Stimulated activated CD4-positive, alpha-beta T cell treated with anti-CD3 and anti-CD28 coated beads, Interleukin-1b, Interleukin-23, amount 100 ng/mL, for 1 hour (primary cell): ENCODE measurements at places on chromosomes 7 and 10.

- DNase-seq, result no peak
Measured at GRCh38 chr10:74827045-74827441, 643 bp downstream of the KAT6B start.

GRCh38 chr10:16828701-16829175 is 11.5 kb upstream of the RSU1 start:
- DNase-seq, result no peak

GRCh38 chr7:65254061-65254460 is 119.6 kb upstream of the ZNF92 start:
- no peak for DNase-seq

GRCh38 chr7:130887182-130887956 is 153.4 kb upstream of the KLF14 start:
- no peak for DNase-seq
